Stimulated activated CD4-positive, alpha-beta T cell treated with anti-CD3 and anti-CD28 coated beads, TNF-alpha, amount 100 ng/mL, for 4 hours (primary cell): ENCODE measurements at places on chromosomes 11 and 22.

DNA sequence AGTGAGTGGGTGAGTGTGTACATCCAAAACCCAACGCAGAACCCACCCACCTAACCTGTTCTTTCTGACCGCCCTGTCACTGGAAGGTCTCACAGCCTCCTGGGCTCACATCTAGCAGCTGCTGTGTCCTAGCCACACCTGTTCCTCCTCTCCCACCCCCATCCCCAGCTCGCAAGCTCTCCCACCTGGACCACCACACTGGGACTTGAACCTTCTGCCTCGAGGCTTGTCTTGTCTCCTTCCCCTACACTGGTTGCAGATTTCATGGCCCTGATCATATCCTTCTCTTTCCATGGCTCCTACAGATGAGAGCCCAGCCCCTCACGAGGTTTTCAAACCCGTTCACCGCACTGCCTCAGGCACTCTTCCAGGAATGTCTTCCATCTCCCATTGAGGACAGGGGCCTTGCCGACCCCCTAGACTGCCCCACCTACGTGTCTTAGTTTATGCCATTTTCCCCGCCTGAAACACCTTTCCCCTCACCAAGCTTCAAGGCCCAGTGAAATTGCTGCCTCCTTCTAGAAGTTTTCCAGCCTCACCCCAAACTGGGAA lies 6.7 kb downstream of the IFITM10 start:
- no peak for DNase-seq

DNA sequence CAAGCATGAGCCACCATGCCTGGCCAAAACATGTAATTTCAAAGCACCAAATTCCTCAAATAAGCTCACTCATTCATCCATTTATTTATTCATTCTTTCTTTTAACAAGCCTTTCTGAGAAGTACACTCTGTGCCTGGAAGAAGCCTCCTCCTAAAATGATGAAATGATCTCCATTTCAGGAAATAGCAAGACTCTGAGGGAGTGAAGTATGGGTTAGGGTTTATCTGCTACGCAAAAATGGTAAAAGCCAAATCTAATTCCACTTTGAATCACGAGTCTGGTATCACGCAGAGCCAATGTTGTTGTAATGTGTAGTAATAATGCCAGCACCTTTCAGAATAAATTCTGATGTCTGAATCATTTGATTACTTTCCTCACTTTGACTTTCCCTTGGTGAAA lies 1041.8 kb downstream of the LRRC4C start:
- no peak for DNase-seq

DNA sequence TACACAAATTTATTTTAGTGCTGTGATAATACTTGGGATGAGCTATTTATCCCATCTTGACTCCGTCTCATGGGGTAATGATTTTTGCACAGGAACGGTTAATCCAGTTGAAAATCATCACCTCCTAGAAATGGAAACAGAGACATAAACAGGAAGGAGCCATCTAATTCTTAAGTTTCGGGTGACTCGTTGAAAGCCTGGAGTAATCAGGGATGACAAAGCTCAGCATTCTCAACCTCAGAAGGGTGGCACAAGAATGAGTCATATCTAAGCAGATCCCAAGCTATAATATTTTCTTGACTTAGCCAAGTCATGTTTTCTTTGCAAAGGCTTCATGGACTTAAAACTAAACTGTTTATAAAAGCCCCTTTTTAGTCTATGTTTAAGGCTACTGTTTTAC lies 280.8 kb upstream of the CCDC90B start:
- DNase-seq = no peak

DNA sequence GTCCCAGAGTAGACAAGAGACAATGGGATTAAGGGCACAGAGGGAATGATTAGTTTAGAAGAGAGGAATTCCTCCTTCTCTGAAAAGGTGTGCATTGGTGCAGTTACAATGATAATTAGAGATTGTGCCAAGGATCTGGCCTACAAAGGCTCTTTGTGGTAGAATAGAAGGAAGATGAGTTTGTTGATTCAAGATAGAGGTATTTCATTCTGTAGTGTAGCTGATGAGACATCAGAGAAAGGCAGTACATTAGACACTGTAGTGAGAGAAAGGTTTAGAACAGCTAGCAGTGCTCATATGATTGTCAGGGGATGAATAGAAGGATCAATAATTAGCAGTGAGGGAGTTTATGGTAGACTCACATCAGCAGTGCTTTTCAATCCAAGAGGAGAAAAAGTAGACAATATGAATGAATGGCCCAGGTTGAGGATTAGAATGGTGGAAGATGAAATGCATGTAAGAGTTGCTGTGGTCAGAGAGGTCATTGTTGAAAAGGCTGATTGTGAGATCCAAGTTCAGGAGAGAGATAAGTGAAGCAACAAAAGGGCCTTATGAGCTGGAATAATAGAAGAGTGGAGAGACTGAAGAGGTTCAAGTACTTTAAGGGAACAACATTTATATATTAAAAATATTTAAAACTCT lies 28.9 kb downstream of the SIK2 start:
- DNase-seq = no peak

DNA sequence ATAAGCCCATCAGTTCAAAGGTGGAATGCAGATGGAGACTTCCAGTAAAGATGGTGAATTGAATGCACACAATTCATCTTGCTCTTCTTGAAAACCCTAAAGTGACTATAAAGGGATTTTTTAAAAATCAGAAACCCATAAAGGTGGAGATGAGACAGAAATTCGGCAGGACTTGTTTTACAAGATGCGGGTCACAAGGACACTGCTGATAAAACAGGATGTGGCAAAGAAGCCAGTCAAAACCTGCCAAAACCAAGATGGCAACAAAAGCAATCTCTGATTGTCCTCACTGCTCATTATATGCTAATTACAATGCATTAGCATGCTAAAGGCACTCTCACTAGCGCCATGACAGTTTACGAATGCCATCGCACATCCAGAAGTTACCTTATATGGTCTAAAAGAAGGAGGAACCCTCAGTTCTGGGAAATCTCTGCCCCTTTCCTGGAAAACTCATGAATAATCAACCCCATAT lies 137.1 kb downstream of the NECTIN1 start:
- no peak for DNase-seq

- DNase-seq = no peak
Measured at GRCh38 chr22:39623603-39624500, 53.3 kb downstream of the CACNA1I start.

- DNase-seq = no peak
Measured at GRCh38 chr11:13954591-13954990, 7.9 kb upstream of the SPON1 start.

GRCh38 chr11:17179970-17180369 lies 27.8 kb downstream of the PIK3C2A start:
- DNase-seq = no peak
